ENCODE measurements at places on chromosomes 13 and 19.

GRCh38 chr13:46341112-46341711 is 45.8 kb downstream of the RUBCNL start:
- no peak for DNase-seq

DNA sequence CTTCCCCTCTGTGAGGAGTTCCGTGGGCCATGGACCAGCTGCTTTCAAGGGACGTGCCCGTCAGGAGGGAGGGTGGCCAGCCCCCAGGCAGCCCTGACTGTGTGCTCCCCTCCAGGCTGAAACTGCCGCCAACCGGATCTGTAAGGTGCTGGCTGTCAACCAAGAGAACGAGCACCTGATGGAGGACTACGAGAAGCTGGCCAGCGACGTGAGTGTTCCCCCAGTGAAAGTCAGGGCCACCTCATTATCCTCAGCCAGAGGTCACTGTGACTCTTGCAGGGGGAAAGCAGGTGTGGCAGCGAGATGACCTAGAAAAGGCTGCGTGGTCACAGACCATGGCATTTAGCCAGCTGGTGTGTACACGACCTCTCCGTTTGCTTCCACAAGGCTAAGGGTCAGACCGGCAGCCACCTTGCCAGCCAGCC is 29.9 kb downstream of the CAPN12 start:
- DNase-seq = no peak

GRCh38 chr19:17751103-17751911 is at the start of gene FCHO1:
Gene FCHO1, plus strand, starts transcription at chr19:17751477. Its CDS starts 3,688 bp downstream, at chr19:17755165.
- DNase-seq = no peak

DNA sequence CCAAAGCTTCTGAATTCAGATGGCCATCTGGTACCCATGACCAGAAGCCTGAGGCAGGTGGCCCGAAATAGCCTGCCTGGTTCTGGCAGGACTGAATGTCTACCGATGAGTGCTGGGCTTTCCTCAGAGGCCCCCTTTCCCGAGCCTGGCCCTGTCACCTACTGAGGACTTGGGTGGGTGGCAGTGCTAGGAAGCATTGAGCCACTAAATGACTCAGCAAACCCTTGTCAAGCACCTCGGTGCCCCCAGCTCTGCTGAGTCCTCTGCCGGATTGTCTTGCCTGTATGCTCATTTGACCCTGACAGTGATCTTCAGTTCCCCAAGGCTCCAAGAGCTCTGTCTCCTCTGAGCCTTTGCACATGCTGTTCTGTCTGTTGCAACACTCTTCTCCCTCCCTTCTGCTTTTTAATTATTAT is 17.9 kb downstream of the PPP1R37 start:
- DNase-seq = no peak

- no peak for DNase-seq
Measured at GRCh38 chr13:21066946-21067345, 5.6 kb upstream of the LATS2 start.

- no peak for DNase-seq
Measured at GRCh38 chr13:108643646-108644353, 14.4 kb downstream of the MYO16 start.

DNA sequence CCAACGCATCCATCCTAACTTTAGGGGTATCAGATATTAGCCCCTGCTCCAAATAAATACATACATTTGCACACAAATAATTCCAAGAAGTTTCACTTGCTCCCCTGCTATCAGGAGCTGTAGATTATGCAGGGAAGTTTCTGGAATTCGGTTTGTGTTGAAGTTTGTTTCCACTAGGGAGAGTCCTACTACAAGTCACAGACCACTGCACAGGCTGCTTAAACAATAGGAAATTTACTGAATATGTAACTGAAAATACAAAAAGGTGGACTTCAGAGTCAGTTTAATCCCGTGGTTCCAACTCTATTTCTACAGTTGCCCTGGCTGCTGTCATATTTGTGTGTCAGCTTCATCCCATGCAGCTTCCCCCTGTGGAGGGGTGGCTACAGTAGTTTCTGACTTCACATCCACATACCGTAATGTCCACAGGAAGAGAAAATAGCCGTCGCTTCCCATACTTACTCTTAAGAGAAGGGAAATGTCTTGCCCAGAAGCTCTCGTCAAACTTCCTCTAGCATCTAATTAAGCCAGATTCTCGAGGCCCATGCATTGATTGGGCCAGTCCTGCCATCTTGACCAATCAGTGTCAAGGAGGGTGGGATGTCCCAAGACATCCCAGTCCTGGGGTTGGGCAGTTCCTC is 286.6 kb downstream of the COG6 start:
- no peak for DNase-seq

- no peak for DNase-seq
Measured at GRCh38 chr13:49086722-49087121, 111.0 kb downstream of the FNDC3A start.

DNA sequence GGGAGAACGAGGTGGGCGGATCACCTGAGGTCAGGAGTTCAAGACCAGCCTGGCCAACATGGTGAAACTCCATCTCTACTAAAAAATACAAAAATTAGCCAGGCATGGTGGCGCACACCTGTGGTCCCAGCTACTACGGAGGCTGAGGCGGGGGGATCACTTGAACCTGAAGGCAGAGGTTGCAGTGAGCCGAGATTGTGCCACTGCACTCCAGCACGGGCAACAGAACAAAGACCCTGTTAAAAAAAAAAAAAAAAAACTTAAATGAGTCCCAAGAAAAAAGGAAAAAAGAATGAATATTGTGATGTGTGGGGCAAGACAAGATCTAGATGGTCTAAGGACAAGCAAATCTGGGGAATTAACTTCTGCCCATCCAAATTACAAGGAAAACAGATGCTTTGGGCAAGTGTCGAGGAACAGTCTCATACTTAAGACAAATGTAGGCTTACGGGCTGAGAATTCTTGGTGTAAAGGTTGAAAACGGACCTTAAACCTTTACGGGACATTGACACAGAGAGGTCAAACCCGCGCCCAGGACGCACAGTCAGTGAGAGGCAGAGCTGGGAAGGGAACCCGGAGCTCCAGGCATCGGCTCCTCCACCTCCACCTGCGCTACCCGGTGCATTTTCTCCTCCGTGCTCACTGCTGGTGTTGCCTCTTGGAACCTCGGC is 656 bp upstream of the ZNF324 start:
- DNase-seq = no peak
